ENCODE measurements at places on chromosomes 3 and 15.

DNA sequence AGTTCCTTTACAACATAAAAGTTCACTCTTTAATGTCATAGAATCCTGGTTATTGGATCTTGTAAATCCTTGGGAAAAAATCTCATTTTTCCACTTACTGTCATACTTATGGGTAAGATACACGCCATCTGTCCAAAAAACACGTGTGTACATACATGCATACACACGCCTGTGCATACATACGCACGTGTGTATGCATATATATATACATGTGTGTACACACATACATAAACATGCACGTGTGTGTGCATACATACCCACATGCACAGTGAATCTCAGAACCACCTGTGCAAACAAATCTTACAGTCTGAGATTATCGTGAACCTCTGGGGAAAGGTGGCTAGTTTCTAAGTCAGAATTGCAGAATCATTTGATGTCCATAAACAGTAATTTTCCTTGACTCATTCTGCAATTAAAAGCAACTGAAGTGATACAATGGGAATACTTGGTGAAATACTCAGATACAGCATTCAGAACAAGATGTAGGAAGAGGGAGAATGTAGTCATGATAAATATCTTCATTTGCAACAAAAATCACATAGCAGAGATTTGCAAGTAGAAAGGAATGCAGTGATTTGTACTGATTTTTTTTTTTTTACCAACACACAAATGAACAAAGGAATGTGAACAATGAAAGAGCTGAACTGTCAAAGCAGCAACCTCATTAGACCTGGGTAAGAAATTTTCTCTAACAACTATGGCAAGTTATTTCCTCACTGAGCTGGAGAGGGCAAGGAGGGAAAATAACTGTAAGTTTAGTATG, 160.6 kb upstream of the POU1F1 start:
- DNase-seq, result no peak

- DNase-seq, result no peak
These were observed 66.0 kb downstream of the SPTSSB start for GRCh38 chr3:161305095-161305991.

- no peak for DNase-seq
These were observed 155.2 kb upstream of the UBE2E1 start for GRCh38 chr3:23650371-23651140.

GRCh38 chr15:59174151-59174834, 32.4 kb upstream of the LDHAL6B start:
- DNase-seq, result no peak

GRCh38 chr15:72940229-72940622, 112.0 kb upstream of the NEO1 start:
- no peak for DNase-seq

GRCh38 chr3:134430174-134430573, 55.6 kb downstream of the ANAPC13 start:
- DNase-seq, result no peak

GRCh38 chr3:43770426-43771103, 79.8 kb downstream of the ABHD5 start:
- no peak for DNase-seq

Data from T-helper 2 cell (primary cell).